ENCODE measurements at places on chromosomes 16 and 17. TPM values are rescaled to one million over a fixed set of nuclear protein-coding genes. Genes with fewer than 3 reads are reported as not detected.

The IL17C gene
- total RNA-seq: not detected

The AOC3 gene
- total RNA-seq: 0.30 TPM

The BCL6B gene
- total RNA-seq: not detected

The MEIOB gene
- total RNA-seq: not detected

The ALOX15B gene
- total RNA-seq: not detected

The NPIPB12 gene
- total RNA-seq: 27.6 TPM

The TBX21 gene
- not detected for total RNA-seq

The PIPOX gene
- 1.7 TPM for total RNA-seq

The TMED6 gene
- total RNA-seq: 0.30 TPM

All from smooth muscle cell of the umbilical artery (primary cell).